Stimulated activated CD4-positive, alpha-beta T cell treated with anti-CD3 and anti-CD28 coated beads, TNF-alpha, amount 100 ng/mL, for 4 hours (primary cell): ENCODE measurements at places on chromosomes 12 and 14.

DNA sequence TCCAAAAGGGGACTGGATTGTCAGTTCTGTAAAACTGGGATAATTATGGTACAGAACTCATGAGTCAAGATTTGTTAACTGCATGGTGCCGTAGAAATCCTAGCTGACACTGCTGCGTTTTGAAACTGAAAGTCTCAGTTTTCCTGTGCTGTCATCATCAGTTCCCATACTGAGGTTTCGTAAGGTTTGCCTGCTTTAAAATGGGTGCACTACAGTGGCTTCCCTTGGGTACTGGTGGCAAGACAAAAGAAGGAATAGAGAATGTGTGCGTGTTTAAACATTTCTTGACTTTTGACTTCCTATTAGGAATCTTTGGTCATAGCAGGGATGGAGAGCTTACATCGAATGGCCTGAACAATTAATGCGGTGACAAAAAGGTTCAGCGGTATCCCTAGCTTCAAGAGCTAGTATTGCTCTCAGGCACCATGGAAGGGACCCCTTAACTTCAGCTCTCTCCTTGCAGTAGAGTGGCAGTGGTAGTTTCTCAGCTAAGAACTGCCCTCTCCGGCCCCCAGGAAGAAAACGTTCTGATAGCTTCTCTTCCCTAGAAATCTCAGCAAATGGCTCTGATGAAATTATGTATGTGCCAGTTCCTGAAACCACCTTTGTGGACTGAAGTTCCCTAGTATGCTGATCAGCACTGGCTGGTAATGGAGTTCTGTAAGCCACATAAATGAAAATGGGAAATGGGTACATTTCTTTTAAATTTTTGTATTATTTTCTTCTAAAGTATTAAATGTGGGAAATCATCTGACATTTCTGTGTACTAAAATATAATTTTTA lies 28.9 kb downstream of the ANO6 start:
- DNase-seq, result no peak

GRCh38 chr12:92301356-92301755 lies 155.7 kb upstream of the BTG1 start:
- no peak for DNase-seq

GRCh38 chr12:108475396-108475795 lies 39.7 kb upstream of the FICD start:
- no peak for DNase-seq

GRCh38 chr12:122843455-122843854 lies 8.2 kb downstream of the HIP1R start:
- DNase-seq, result no peak

- DNase-seq, result no peak
These were observed 235.3 kb upstream of the FOXN3 start for GRCh38 chr14:89652352-89652751.

- peak; percentile 11 for DNase-seq
These were observed 627 bp downstream of the CPM start for GRCh38 chr12:68932128-68932960.

- no peak for DNase-seq
These were observed 97.9 kb upstream of the NUDT4 start for GRCh38 chr12:93279565-93280412.

DNA sequence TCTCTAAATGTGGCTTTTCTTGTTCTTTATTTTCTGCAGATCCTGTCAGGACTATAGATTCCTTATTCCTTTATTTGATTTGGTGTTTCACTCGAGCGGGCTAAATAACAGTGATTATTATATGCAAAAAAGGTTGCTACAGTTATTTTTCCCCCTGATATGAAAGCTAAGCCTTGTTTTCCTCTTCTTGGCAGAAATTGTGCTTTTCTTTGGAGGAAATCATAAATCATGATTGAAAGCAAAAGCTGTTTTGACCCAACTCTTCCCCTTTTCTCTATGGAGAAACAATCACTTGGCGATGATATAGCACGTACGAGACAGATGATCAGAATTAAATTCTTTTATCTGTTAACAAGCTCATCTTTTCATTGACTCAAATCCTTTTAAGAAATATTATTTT lies 31.4 kb downstream of the PPFIBP1 start:
- no peak for DNase-seq

- no peak for DNase-seq
These were observed 278.2 kb downstream of the PDZRN4 start for GRCh38 chr12:41466300-41466699.

DNA sequence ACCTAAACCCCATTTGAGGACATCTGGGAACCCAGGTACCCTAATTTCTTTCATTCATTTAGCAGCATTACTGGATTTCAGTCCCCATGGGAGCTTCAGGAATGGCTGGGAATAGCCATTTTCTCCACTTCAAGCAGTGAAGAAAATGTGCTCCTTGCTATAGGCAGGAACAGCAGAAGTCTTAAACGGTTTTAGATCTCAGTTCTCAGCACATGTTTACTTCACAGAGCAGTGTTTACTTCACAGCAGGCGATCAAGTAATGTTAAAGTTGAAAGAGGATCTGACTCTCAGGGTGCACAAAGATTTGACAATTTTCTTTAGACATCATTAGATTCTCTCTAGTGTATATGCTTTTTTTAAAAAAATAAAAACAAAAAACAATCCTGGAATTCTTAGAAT lies 109.3 kb downstream of the TBC1D30 start:
- DNase-seq, result no peak

DNA sequence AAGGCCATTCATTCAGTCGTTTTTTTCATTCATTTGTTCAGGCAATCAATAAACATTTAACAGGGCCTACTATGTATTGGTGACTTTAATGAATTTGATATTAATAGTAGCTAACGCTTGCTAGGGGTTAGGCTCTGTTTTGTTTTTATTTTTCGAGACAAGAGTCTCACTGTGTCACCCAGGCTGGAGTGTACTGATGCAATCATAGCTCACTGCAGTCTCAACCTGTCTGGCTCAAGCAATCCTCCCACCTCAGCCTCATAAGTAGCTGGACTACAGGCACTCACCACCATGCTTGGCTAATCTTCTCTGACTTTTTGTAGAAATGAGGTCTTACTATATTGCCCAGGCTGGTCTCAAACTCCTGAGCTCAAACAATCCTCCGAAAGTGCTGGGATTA lies 25.6 kb upstream of the MED13L start:
- DNase-seq, result no peak

DNA sequence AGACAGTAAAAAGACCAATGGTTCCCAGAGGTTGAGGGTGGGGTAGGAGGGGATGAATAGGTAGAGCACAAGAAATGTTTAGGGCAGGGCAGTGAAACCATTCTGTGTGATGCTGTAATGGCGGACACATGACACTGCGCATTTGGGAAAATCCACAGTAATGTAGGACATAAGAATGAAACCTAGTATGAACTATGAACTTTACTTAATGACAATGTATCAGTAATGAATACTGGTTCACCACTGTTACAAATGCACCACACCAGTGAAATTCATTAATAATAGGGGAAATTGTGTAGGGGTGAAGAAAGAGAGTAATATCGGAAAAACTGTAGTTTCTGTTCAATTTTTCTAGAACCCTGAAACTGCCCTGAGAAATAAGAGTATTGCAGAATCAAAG lies 5.6 kb downstream of the ERH start:
- no peak for DNase-seq

- DNase-seq, result no peak
These were observed 40.3 kb downstream of the CFAP251 start for GRCh38 chr12:121958541-121959240.

- no peak for DNase-seq
These were observed 36.7 kb upstream of the GPATCH2L start for GRCh38 chr14:76115010-76115422.

- no peak for DNase-seq
These were observed 135.9 kb downstream of the GPR65 start for GRCh38 chr14:88140874-88141273.

DNA sequence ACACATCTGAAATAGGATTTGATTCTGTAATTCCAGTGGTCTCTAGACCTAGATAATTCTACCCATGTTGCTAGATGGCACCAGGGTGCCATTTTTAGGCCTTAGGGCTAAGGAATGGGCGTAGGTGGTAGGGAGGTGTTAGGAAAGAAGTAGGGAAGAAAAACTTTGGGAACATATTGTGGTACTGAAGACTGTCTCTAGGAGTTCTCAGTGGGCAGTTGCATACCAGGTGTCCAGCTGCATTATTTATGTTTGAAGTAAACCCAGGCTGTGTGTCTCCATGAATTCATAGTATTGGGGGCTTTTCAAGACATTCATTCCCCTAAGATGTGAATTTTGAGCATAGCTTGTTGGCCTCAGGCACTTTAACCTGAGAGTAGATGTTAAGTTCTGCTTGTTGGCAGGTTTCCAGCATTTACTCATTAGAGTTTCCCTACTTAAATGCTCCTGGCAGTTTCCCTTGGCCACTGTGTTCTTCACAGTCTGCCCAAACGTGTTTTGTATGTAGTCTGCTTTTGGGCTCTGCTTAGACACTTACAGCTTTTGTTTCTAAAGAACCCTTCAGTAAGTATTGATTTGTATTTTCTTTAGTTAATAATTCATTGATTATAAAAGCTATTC lies 31.5 kb upstream of the CCT2 start:
- no peak for DNase-seq

DNA sequence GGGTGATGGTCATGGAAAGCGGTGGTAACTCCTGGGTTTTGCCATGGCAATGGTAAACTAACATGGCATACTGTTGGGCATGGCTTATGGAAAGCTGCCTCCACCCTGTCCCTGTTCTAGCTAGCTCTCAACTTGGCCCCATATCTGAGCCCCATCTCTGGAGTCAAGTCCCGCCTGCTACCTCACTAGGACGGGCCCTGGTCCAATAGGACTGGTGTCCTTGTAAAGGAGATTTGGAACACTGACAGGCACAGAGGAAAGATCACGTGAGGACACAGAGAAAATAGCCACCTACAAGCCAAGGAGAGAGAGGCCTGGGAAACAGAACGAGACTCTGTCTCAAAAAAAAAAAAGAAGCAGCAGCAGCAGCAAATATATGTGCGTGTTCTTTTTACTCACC lies 59.8 kb downstream of the RNFT2 start:
- no peak for DNase-seq
